ENCODE measurements at places on chromosomes 11 and 22.

DNA sequence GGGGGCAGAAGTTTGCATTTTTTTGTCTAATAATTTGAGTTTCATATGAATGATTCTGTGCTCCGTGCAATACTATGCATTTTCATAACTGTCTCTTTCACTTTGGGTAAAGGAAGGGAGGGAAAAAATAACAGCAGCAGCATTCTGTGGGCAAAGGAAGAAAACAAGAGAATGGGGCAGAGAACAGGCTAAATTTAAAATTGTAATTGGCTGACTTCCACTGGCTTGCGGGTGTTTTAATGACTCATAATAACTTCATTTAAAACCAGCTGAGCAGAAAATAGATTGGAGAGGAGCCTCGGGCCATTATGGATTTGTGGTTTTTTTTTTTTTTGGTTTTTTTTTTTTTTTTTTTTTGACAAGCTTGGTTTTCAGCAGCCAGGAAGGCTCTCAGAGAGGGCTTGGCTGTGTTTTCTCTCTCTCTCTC, 107.4 kb downstream of the ZBTB16 start:
- DNase-seq = no peak

DNA sequence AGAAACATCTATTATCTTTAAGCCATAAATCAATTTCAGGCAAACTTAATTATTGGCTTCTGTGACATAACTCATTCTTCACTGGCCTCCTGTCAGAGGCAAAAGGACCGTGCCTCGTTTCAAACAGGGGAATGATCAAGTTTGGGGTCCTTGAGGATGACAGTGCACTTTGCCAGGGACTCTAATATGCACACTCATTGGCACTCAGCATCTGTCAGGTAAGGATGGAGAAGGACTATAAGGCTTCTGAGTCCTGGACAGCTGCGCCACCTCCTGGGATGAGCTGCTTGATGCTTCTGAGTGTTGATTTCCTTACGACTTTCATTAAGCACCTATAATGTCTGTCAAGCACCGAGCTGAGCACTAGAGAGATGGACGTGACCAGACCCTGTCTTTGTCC, 20.2 kb downstream of the BPIFC start:
- DNase-seq = no peak

DNA sequence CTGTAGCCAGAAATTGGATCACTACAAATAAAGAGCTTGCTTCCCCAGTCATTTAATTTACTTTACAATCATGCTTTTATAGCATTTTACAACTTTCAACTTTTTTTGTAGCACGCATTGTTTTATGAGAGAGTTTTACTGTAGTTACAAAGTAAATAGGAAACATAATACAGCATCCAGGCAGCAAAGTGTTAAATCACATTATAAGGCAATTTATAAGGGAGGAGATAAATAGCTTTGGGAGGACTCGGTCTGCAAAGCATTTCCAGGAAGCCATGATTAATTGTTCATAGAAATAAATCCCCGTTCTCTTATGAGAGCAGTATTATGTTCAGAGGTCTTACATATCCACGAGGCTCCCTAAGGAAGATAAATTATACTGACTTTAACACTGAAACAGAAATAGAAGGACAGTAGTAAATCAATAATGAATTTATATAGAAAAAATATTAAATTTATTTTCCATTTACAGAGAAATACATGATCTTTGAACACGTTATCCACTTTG, 792.6 kb upstream of the RAG2 start:
- no peak for DNase-seq

DNA sequence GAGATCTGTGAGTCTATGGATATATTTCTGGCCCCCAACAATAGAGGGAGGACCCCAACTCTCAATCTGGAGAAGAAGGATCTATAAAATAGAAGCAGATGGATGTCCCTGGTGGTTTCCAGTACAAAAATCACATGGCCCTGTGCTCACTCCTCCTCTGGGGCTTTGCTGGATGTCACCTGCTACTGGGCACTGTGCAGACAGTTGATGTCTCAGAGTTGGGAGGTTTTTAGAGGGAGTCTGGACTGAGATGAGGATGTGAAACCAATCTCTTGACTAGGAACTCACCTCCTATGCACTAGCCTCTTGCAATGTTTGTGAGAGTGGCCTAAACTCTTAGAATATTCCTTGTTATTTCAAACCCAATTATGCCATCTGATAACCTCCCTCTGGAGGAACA, 107.2 kb downstream of the SCN3B start:
- no peak for DNase-seq

GRCh38 chr11:47997063-47998053, 17.0 kb downstream of the PTPRJ start:
- DNase-seq = no peak

DNA sequence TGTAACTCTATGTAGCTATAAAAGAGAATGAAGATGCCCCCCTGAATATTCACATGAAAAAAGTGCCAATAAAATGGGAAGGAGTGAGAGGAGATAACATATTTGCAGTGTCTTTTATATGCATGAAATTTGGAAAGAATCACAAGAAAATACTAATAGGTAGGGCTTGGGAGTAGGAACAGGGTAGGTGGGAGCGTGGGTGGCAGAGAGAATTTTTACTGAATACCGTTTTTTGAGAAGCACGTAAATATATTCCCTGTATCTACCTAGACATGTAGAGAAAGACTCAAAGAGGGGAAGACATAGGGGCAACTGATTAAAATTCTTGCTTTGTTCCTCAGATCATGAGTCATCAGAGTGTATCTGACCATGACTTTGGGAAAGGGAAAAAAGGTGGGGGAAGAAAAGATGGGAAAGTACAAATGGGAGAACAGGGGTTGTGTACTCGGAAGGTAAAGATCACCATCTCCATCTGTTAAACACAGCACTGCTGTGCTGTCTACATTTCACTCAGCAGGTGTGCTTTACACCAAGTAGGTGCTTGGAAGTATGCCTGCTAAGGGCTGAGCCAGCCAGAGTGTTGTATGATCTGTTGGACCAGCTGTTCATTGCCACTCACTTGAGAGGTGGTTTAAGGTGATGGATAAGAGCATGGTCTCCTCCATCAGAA, 16.0 kb downstream of the PRR5L start:
- DNase-seq = no peak

DNA sequence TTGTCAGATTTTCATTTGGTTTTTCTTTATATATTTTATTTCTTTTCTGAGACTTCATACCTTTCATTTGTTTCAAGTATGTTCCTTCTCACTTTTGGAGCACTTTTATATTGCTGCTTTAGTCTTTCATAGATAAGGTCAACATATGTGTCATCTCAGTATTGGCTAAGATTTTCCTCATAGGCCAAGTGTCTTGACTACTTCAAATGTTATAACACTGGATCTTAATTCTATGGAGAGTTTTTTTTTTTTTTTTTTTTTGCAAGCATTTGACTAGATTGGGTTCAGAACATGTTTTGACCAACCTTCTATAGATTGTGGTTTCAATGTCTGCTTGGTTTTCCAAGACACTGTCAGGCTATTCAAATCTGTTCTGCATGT, 69.0 kb upstream of the NARS2 start:
- DNase-seq = no peak

DNA sequence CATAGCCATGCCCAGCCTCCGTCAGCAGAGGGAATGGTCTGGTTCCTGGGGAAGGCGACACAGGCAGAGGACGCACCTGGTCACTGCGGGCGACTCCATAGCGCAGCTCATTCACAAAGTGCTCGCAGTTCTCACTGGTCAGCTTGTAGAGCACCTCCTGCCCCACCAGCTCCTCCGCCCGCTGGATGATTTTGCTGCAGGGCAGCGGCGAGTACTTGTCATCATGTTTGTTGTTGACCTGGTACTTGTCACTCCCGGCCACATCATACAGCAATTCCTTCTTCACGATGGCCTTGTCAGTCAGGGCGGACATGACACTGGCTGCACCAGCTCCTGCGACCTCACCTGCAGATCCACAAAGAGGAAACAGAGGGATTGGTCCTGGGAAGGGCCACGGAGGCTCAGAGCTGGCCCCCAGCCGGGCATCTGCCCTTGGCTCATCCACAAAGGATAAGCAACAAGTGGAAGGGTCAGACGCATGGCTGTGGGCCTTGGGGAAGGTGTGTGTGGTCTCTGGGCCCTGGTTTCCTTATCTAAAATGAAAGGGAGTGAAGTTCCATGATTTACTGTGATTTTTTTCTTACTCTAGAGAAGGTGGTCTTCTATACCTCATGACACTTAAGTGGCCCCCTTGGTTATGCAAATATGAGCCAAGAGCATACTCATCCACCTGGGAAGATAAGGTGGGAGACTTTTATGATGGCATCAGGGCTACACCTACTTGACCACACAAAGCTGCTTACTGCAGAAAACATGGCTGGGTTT, 24.0 kb downstream of the PLAAT3 start:
- DNase-seq = no peak

- DNase-seq = no peak
Observed at GRCh38 chr22:47943729-47944700, 1181.6 kb downstream of the TBC1D22A start.

DNA sequence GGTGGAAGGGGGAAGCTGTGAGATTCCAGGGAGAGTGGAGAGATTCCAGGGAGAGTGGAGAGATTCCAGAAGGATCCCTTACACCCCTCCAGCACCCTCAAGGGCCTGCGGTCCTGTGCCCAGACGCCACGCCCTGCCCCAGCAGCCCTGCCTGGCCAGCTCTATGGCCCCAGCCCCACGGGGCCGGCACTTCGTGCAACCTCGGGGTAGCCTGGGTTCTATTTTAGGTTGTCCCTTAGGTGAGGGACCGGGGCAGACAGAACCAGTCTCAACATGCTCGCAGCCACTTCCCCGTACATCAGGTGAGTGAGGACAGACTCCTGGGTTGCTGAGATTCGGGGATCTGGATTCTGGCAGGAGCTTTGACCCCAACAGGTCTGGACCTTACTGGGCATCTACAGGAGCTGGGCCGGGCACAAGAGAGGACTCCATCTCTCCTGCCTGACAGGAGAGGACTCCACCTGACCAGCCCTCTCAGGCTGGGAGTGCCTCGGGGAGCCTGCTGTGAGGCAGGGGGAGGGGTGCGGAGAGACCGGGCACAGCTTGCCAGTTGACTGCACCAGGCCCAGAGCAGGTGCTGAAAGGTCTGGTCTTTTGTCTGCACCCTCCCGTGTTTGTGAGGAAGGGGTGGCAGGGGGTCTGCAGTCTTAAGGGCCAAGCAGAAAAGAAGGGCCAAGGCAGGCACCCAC, 8.5 kb upstream of the ADORA2A start:
- no peak for DNase-seq

DNA sequence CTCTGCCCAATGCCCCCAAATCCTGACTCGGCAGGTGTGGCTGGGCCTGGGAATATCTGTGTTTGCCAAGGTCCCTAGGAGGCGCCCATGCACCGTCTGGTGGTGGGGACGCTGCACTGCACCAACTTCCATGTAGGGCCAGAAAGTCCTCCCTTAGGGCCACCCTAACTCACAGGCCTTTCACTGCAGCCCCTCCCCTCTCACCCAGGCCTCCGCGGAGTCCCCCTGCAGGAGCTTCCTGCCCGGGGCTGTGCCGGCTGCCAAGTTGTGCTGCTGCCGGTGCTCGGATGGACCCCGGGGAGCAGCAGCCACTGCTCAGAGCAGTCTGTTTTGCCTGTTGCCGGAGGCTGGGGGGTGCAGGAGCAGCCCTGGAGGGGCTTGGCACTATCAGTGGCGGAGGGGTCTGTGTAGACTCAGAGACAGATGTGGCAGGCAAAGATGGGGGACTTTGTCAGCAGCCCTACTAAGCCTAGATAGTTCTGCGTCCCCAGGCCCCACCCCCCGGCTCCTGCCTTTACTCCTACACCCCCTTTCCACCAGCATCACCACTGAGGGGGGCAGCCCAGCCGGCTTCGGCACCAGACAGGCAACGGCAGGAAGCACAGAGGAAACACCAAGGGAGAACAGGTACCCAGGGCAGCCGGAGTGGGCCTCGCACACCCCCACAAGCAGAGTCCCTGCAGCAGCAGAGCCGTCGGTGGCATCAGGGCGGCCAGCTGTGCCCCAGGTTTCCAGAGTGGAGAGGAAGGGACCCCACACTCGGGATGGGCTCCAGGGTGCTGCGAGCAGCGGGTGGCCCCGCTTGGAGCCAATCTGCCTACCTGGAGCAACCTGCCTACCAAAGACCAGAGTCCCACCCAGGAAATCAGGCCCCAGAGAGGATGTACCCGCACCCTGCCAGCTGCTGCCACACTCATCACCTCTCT, 124.3 kb downstream of the TRIM29 start:
- no peak for DNase-seq

DNA sequence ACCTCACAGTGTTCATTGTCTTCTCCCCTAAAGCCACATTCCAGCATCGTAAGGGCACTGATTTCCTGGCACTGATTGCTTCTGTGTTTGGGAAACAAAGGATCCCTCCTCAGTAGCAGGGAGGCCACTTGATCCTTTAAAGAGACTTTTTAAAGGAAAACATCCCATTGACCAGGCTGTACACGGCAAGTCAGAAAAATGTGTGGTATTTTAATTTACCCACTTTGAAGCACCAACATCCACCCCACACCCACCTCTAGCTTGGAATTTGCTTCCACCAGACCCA, 364.9 kb downstream of the SHANK2 start:
- no peak for DNase-seq

- peak; percentile 77 for DNase-seq
Observed at GRCh38 chr22:19478901-19479354, at the start of gene UFD1. Gene UFD1, minus strand, starts transcription at chr22:19479193. Its CDS starts 108 bp downstream, at chr22:19479085.

DNA sequence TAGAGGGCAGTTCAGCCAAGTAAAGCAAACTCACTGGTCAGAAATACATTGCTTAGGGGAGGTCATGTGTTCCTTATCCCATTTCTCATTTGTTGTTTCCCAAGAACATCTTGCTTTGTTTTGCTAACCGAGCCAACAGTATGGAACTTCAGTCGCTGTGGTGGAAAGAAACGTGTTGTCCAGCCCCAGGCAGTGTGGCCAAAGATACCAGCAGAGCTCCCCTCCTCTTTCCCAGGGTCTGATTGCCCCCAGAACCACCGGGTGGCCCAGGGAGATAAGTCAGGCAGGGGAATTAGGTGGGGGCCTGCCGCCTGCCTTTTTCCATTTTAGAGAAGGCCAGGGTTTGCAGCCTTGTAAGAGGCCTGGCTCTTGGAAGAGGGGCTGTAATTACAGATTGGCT, 98.7 kb upstream of the CRYBB3 start:
- DNase-seq = no peak

DNA sequence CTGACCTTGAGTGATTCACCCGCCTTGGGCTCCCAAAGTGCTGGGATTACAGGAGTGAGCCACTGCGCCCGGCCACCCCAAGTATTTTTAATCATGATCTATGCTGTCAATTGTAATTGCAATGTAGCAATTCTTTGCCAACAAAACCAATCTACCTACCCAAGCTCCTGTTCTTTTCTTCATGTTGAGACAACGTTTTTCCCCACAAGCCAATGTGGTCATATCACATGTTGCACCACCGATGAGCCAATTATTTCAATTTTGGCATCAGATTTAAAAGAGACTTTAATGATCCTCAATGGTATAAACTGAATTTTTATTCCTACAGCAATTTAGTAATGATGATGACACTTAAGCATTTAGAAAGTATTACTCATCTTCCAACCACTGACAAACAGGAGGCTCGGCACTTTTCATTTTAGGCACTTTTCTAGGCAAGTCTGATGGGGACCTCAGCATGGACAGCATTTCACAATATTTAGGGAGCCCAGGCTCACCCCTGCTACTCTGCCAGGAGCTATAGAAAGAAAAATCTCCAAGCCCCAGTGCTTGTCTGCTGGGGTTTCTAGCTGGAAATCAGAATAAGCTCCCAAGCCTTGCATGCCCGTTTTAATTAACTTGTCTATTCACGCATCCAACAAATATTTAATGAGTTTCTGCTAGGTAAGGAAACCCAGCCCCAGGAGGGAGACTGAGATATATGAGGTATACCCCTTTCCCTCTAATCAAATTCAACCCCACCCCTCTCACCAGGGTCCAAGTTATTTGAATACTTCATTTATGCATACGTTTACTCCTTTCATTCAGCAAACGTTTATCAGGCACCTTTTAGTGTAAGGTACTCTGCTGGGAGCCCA, 291.4 kb downstream of the ST3GAL4 start:
- DNase-seq = no peak

GRCh38 chr11:78902771-78903507, 328.3 kb upstream of the NARS2 start:
- no peak for DNase-seq
